ENCODE measurements at places on chromosomes 4 and X.

DNA sequence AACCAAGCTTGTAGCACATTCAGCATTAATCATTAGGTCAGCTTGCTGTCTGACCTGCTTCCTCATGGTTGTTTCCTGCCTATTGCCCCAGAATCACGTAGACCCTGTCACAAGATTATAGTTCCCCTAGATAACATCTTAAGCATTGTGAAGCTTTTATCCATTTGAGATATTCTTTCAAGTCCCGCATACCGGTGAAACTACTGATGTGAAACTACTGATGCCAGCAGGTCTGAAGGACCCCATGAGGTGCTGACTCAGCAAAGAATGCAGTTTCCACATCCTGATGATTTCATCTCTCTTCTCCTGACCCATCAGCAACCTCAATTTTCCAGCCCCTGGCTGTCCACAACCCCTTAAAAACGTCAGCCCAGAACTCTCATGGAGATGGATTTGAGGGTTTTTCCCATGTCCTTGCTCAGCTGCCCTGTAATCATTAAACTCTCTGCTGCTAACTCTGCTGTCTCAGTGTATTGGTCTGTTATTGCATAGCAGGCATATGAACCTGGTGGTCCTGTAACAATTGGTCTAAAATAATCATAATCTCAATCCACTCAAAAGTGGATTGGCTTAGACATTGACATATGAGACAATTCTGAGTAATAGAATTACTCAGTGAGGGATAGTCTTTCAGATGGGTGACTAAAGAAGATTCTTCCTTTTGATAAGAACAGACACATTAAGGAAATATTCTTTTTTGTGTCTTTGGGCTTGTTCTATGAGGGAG is 26.3 kb upstream of the UBA6 start:
- no peak for DNase-seq

- no peak for DNase-seq
These were observed 623.8 kb upstream of the HTR2C start for GRCh38 chrX:113959912-113960626.

DNA sequence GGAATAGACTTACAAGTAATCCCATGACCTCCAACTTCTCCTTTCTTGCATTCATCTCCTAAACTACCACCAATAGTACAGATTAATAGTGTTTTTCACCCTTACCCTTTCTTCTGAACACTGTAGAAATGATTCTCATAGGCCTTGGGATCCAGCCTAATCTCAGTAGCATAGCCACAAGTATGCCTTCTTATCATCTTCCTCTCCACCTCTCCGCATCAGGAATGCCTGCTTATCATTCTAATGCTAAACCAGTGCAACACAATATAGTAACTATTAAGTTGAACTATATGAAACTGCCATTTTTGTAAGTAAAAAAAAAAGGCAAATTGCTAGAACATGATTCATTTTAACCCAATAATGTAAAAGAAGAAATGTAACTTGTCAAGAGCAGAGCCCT is 79.5 kb upstream of the IL2 start:
- DNase-seq = no peak

DNA sequence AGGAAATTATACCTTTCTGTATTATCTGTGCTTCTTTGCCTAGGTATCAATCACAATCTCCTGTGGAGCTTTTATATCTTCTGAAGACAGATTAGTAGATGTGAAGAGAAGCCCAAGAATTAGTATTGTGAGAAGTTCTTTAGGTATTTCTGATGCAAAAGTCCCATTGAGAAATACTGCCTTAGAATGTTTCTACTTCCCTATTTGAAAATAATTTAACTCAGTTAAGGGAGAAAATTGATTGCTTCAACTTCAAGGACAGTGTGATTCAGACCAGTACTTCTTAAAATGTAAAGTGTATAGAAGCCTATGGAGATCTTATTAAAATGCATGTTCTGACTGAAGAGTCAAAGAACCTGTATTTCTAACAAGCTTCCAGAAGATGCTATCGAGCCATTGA is 9.0 kb downstream of the EIF1AX start:
- DNase-seq = no peak

DNA sequence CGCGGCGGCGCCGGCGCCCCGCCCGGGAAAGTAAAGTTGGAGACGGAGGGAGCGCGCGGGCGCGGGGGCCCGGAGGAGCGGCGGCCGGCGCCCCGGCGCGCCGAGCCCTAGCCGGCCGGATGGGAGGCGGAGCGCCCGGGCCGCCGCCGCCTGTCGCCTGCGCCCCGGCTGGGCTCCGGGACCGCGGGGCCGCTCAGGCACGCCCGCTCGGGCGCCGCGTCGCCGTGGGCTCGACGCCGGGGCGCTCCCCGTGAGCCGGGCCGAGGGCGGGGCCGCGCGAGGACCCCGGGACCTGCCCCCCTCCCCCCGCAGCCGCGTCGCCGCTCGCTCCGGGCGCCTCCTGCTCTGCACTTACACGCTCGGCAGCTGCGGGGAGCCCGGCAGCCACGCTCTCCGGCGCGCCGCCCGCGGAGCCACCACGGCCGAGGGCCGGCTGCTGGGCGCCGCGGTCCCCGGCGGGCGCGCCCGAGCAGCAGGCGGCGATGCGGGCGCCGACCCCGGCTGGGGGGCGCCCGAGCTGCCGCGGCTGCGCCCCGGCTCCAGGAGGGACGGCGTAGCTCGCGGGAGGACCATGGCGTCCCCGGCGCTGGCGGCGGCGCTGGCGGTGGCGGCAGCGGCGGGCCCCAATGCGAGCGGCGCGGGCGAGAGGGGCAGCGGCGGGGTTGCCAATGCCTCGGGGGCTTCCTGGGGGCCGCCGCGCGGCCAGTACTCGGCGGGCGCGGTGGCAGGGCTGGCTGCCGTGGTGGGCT is at the start of gene ADRA2C:
Gene ADRA2C, plus strand, starts transcription at position 350 of the 749 bp plus-strand sequence. Its CDS starts 222 bp downstream, at position 572.
- DNase-seq = no peak

DNA sequence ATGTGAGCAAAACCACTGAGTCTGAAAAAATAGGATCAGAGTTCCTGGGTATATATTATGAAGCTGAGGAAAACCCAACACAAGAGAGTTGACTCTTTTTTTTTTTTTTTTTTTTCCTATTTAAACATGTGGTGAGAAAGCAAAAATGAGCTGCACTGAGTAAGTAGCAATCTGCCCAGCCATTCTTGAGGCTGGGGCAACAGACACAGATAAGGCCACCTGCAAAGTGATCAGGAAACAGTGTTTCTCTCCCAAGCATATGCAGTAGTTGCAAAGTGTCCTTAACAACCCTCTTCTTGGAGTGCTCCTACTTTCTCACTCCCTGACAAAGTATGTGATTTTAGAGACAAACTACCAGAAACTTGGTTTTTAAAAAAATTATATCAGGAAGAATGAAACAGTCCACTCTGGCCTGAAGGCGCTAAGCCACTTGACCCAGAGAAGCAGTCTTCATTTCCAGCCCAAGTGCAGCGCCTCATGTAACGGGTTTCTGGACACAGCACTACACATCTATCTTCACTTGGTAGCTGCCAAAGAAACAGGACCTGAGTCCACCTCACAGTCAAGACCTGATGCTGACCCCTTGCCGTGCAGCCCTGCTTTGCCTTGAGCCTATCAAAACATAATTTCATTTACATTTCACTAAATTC is 124.6 kb upstream of the MAP3K15 start:
- no peak for DNase-seq

- no peak for DNase-seq
These were observed 99.8 kb upstream of the RAI2 start for GRCh38 chrX:17960891-17961290.

- DNase-seq = no peak
These were observed 1454.5 kb upstream of the TENM3 start for GRCh38 chr4:180788729-180789128.
